ENCODE measurements at places on chromosomes 6 and 20.

DNA sequence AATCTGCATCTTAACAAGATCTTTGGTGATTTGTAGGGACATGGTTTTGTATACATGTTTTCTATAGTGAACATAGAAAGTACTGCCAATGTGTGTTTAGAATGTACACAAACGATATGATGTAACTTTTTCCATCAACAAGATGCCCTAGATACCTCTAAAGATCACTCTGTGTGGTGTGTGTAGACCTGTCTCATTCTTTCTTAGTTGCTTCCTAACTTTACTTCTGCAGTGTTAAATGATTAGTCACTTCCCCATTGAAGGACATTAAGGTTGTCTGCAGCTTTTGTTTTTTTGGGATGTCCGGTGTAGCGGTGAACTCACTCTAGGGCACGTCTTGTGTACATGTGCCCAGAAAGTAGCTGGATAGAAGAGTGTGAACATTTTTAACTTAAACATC, 35.9 kb downstream of the CDYL start:
- DNase-seq, result no peak

GRCh38 chr6:89562093-89562973, 76.2 kb downstream of the LYRM2 start:
- no peak for DNase-seq

DNA sequence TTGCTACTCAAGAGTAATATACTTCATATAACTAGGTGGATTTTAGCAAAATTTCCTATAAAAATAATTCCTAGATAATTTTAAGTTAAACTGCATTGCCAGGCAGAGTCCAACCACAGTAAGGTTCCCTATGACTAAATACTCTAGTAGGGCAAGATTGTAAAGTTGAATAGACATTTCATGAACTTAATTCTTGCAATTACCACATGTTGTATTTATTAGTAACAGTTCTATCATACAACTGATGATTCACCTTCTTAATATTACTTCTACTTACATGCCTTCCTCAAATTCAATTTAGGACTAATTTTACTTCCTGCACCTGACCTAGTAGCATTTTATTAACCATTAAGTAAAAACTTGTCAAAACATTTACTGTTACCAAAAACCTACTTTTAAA, 266.7 kb upstream of the THEMIS start:
- DNase-seq, result no peak

DNA sequence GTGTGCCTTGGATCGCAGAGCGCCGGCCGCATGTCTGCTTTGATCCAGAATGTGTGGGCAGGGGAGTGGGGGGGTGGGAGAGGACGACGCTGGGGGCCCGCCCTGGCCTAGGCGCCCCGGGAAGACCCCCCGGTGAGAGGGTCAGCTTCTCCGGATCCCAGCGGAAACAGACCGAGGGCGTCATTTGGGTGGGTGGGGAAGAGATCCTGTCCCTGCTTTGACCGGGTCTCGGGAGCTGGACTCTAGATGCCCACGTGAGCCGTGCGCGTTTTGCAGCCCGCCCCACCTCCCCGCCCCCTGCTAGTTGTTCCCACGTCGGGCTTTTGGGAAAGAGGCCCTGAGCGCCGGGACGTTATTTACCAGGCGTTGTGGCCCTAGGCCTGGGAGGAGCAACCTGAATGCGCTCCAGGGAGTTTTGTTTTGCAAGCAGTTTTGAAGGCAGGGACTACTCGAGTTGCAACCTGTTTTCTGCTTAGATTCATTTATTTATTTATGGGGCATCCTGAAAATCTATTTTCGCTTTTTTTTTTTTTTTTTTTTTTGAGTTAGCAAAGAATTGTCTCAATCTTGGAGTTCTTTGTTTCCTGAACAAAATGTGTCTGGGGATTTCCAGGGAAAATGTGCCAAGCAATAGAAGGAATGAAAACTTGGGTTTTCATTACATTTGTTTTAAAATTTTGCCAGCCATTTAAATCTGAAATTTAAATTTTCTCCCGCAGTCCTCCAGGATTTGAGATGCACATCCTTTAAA, 1.6 kb downstream of the DSP start:
- no peak for DNase-seq

- no peak for DNase-seq
These were observed 21.9 kb downstream of the SPATA2 start for GRCh38 chr20:49893242-49894072.

- DNase-seq, result no peak
These were observed 48.3 kb upstream of the RNF24 start for GRCh38 chr20:4063631-4064030.

DNA sequence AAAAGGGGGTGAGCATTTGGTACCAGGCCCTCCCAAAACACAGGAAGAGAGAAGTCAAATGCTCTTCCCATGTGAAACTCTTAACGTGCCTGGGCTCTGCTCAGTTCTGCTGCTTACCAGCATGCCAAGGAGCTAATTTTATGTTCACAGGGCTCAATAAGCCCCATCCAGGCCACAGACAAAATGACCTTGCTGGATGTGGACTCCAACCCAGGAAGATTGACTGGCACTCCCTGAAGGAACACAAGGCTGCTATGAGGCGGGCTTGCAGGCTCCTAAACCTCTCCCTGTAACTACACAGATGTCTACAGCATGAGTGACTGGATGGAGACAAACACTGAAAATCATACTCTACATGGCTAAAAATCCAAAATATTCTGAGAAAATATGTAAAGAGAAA, 50.6 kb downstream of the CHD6 start:
- DNase-seq, result no peak

DNA sequence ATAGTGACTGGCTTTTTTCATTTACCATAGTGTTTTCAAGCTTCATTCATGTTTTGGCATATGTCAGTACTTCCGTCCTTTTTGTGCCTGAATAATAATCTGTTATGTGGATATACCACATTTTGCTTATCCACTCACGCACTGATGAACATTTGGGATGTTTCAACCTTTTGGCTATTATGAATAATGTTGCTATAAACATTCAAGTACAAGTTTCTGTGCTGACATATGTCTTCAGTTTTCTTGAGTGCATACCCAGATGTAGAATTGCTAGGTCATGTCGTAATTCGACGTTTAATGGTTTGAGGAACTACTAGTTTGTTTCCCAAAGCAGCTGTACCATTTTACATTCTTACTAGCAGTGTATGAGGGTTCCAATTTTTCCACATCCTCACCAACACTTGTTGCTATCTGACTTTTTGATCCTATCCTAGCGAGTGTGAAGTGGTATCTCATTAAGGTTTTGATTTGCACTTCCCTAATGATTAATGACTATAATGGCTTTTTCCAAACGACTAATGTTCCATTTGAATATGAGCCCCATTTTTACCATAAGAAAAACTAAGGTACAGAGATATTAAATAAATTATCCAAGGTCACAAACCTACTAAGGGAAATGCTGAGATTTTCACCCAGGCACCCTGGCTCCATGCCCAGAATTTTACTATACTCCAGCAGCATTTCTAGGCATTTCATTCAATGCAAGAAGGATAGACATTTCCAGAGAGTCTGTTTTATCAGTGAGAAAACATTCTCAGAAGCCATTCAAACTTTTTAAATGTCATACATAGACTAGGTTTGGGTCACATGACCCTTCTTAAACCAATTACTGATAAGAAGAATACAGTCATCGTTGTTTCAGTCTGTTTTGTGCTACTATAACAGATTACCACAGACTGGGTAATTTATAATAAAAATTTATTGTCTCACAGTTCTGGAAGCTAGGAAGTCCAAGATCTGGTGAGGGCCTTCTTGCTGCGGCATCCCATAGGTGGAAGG, 71.1 kb upstream of the RUNX2 start:
- DNase-seq, result no peak

GRCh38 chr6:111972745-111973117, 81.2 kb upstream of the CCN6 start:
- no peak for DNase-seq

DNA sequence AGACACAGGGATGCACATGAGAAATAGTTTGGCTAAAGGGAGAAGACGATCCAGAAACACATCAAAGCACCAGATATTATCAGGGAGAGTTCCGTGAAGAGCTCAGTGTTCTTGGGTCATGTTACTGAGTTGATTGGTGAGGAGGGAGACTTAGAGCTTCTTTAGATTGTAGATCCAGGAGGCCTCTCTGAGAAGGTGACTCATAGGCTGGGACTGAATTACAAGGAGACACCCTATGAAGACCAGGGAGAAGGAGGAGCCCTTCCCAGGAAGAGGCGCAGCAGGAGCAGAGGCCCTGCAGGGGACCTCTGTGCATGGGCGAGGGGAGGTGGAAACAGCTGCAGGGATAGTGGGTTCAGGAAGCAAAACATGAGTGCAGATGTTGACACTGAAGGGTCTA, 196.5 kb downstream of the SLC24A3 start:
- DNase-seq, result no peak

GRCh38 chr6:3612341-3613041, 139.0 kb downstream of the PXDC1 start:
- DNase-seq, result no peak

GRCh38 chr20:64047046-64047389, 2.4 kb downstream of the SOX18 start:
- DNase-seq, result no peak

DNA sequence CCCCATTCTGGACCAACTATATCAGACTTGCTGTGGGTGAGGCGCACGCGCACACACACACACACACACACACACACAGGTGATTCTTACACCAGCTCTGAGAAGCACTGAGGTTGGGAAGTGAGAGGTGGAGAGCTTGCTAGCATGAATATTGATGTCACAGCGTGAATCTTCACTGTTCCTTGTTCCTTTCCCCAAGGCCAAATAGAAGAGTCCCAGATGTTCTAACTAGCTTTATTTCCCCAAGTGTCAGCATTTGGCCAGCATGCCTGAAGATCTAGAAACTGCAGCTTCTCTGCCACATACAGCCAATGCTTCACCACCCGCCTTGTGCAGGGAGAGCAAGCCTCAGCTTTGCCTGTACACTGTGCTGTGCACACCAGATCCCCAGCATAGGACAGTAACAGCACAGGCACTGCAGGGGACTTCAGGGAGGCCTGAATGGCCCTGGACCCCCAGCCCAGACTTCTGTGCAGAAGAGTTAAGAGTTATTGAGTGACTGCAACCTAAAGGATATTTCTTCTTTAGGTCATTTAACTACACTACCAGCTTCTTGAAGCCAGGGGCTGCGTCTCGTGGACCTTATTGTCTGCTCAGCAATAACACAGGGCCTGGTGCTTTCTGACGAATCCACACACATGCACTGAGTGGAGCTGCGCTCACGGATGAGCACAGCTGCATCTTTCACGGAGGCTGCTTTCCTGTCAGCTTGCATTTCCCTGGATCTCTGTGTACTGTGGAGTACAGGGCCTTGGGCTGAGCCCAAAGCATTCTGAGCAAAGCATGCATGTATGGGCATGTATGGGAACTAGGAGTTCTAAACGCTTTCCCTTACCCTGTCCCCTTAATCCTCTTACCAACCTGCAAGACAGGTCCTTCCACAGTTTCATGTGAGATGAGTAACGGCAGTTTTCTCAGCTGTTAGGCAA, 13.9 kb upstream of the CD93 start:
- DNase-seq, result no peak

DNA sequence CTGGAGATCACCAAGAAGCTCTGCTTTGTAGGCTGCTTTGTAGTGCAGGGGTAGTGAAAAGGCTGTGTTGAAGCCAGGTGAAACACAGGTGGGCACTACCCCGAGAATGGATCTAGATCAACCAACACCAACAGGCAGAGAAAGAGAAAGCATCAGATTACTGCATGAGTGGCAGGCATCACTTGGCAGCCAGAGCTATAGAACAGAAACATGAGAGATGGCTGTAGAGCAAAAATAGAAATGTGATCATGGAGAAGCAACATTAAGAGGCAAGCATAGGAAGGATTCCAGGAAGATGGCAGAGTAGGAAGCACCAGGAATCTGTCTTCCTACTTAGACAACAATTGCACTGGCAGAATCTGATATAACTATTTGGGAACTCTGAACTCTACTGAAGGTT, 311.1 kb upstream of the TCF21 start:
- no peak for DNase-seq

DNA sequence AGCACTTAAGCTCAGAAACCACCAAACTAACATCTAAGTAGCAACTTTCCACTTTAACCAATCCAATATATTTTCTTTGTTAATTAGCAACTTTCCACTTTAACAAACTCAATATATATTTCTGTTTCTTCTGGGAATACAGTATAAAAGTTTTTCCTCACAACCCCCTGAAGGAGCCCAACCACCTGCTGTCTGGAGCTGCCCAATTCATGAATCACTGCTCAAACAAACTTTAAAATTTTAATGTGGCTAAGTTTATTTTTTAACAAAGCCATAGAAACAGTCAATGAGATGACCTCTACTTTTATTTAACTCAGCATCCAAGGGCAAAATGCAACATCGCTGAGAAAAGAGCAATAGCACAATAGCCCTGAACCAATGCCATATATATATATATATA, 500.1 kb downstream of the EPM2A start:
- DNase-seq, result no peak

GRCh38 chr6:105600336-105601260, 197.7 kb upstream of the PREP start:
- DNase-seq, result no peak

GRCh38 chr6:31837369-31838113, 10.0 kb downstream of the HSPA1B start:
- no peak for DNase-seq

- DNase-seq, result no peak
These were observed 4.9 kb downstream of the PRKN start for GRCh38 chr6:162722633-162723032.

- DNase-seq, result no peak
These were observed 23.8 kb upstream of the POLR1H start for GRCh38 chr6:30037182-30037788.

GRCh38 chr20:11229772-11230171, 556.0 kb upstream of the JAG1 start:
- no peak for DNase-seq

DNA sequence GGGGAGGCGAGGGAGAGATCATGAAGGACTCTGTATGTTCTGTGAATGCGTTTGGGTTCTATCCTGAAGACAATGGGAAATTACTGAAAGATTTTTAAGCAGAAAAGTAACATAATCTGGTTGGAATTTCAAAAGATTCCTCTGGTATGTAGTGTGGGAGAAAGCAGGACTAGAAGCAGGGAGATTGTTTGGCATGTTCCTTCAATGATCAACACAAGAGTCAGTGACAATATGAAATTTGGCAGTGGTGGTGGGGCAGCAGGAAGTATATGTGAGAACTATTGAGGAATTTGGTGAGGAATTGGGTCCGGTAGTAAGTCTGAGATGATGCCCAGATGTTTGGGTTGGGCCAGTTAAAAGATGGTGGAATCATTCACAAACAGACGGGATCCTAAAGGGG, 348.7 kb downstream of the CD83 start:
- DNase-seq, result no peak
